ENCODE measurements at places on chromosomes 16 and 17.
A peak's percentile ranks its signal among the peaks of the same experiment; 100 is the strongest.

DNA sequence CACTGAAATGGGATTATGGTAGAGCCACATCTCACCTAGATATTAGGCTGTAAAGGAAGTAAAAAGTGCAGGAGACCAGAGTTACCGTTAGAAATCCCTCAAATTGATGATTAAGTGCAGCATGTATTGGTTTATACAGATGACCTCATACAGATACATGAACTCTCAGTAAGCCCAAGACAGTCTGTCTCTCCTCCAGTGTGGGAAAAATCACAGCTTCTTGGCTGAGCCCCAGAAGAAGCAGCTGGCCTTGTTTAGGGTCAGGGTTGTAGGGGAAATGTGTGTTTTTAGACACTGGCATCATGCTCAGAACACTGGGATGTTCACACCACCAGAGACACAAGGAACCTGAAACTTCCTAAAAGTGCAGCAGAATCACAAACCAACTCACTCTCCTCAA is 135.9 kb downstream of the KATNIP start:
- no peak for DNase-seq

DNA sequence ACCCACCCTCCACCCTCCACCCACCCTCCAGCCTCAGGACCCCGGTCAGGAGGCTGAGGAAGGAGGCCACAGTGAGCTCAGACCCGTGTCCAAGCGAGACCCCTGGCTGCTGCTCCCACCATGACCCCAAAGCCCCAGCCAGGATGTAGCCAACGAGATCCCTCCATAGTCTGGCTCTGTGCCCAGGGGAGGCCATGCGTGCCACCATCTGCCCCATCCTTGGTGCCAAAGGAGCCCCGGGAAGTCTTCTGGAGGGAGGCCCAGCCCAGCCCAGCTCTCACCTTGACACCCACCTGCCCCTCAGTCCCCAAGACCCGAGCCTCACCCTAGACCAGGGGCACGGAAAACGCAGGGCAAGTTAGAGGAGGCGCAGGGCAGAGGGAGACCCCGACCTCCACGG is 34.2 kb downstream of the PIEZO1 start:
- no peak for DNase-seq

- no peak for DNase-seq
Observed at GRCh38 chr17:30290696-30291542, 825 bp downstream of the BLMH start.

DNA sequence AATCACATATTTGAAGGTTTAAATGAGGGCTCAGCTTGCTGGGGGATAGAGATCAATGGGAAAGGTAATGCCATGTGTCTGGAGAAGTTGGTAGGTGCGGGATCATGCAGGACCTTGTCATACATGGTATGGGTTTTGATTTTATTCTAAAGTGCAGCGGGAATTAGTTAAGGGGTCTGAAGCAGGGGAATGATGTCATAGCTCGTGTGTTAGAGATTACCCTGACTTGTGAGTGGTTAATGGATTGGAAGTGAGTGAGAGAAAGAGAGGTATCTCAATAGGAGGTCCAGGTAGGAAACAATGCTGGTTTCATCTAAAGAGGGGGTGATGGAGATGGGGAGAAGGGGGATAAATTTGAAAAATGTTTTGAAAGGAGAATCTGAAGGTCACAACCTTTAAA is 280.0 kb downstream of the SHISA9 start:
- no peak for DNase-seq

DNA sequence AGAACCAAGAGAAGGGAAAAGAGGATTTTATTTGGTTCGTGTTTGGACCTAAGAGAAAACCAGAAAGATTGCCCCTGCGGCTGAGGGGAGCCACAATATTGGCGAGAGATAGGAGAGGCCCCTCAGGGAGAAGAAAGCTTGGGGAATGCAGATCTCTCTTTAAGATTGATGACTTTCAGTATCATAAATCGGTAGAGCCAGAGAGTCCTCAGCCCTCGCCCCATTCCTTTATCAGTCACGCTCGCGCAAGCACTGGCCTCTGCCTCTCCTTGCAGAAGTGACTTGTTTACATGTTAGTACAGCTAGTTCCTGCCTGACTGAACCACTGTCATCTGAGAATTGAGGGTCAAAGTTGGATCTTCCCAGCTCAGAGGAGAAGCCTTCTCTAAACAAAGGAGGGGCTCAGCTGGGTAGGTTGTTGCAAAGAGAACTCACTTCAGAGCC is 21.5 kb upstream of the KRT19 start:
- no peak for DNase-seq

- DNase-seq, result no peak
Observed at GRCh38 chr17:45170931-45171337, 9.3 kb downstream of the HEXIM2 start.

DNA sequence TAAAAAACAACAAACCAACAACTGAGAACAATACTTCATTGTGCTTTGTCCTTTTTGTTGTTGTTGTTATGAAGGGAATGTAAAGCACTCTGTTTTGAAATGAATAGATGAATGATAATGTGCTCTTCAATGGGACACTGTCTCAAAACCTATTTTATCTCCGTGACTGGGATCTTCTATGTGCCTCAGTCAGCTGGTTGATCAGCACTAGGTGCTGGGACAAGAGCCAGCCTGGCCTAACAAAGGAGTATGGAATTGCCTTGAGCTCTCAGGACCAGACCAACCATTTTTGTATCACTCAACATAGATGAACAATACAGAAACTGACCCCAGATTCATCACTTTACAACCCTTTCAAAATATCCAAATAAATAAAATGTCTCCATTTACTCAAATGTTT is 440.2 kb downstream of the KCNJ2 start:
- DNase-seq, result no peak

DNA sequence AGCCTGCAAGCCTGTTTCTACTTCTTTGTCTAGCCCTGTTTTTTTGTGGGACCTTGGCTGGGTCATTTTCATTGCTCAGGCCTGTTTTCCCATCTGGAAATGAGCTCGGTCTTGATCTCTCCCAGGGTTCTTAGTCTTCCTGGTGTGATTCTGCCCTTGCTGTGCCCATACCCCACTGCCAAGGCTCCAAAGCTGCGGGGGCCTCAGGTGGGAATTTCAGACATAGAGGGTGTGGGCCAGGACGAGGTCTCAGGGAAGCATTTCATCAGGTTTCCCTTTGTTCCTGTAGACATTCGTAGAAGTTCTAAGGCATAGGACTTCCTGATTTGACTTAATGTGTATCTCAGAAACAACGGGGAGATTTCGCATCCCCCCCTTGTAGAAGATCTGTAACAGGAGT is 5.8 kb downstream of the MPRIP start:
- DNase-seq, result no peak

DNA sequence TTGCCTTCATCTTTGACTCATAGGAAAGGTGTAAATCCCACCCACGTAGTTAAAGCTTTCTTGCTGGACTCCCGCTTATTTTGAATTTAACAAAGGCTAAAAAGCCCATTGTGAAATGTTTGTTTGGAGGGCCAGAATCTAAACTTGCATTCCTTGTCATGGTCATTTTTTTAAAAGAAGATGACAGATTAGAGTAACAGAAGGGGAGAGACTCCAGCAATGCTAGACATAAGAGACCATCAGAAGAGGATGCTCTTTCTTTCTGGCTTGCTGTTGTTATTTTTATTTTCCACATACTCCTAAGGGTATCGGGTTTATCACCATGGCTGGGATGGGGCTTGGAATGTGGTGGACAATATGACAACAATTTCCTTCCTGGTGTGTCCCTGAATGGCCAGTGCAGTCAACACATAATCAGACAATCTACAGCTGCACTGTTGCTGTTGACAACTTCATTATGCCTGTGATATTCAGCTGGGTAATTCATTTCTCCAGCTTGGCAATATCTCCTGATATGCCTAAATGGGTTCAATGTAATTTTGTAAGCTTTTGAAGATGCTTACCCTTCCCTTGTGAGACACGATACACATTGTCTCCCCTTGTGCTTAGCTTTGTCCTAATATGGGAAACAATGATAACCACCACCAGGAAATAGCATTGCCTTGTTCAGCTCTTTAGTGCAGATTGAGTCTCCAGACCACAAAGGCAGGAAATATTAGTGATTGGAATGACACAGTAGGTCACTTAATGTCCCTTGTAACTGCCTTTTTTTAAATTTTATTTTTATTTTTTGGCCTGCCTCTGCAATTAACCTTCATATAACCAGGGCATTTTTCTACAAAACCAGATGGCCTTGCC is 164.3 kb downstream of the ANKFN1 start:
- peak; percentile 12 for DNase-seq

DNA sequence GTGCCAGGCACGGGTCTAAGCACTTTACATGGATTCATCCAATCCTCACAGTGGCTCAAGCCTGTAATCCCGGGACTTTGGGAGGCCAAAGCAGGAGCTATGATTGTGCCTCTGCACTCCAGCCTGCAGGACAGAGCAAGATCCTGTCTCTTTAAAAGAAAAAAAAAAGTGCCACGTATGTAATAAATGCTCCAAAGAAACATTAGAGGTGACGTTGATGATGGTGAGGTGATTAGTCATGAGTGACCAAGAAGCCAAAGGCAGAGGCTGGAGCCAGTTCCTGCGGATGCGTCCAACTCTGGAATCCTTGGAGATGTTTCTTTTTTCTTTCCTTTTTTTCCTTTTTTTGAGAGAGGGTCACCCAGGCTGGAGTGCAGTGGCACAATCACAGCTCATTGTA is 59.4 kb upstream of the SIAH1 start:
- DNase-seq, result peak; percentile 66

DNA sequence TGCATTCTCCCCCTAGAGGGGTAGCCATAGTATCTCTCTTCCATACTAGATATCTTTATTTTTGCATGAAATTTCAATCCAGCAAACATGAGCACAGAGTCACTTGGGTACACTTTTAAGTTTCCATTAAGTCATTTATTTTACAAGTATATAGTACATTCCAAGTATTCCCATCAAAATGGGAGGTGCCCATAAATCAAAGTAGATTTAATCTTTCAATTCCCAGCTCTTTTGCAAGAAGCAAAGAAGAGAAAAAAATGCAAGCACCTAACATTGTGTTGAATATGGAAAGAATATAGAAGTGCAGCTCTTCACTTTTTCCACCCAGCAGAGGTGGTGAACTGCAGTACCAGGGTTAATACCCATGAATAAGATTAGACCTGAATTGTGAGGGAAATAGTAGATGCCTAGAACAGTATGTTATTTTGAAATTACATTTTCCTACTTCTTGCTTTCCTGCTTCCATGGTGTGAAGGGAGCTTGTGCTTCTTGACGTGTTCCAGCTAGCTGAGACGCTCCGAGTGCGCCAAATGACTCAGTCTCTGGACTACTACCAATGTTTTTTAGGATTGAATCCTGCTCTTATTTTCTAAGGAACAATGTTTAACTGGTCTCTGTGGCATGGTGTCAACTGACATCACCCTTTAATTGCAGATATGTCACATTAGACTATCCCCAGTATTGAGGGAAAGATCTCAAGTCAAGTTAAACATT is 151.1 kb upstream of the MAF start:
- no peak for DNase-seq

DNA sequence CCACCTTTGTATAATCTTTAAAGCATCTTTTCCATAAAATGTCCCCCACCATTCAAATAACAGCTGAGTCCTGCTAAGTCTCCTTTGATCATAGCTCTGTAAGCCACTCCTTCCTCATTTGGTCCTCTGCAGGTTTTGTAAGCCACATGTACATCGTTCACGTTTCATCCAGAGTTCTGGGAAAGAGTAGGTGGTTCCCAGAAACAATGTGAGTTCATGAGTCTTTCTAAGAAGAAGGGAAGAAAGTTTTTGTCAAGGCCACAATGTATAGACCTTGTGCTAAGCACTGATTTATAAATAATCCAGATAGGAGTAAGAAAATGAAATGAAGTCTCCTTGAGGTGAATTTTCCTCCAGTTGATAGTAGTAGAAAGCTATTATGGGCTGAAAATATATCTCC is 8.7 kb upstream of the ANKS4B start:
- DNase-seq, result no peak

DNA sequence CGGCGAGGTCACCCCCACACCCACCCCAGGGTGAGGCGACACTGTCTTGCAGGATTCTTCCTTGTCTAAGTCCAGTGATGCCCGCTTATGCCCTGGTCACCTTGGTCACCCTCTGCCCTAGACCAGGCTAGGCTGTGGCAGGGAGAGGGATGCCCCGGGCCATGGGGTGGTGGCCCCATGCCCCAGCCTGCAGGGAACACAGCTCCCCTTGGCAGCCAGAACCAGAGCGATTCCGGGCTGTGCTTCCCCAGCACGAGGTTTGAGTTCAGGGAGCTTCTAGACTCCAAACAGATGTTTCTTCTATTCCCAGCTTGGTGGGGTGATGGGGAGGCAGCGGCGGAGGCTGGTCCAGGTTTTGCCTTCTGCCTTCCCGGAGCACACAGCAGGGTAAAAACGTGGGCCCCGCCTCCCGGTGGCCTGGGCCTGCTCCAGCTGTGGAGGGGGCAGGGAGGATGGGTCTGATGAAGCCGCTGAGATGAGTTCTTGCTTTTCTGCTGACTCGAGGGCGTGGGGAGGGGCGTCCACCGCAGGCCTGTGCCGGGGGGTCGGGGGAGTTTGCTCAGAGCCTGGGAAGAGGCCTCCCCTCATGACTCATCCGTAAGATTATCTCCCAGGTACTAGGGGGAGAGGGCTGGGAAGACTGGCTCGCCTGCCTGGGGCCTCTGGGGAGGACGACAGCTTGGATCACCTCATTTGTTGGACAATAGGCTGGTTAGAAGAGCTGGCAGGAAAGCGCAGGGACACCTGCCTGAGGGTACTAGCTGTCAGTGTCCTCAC is 15.4 kb downstream of the SMTNL2 start:
- DNase-seq, result no peak

DNA sequence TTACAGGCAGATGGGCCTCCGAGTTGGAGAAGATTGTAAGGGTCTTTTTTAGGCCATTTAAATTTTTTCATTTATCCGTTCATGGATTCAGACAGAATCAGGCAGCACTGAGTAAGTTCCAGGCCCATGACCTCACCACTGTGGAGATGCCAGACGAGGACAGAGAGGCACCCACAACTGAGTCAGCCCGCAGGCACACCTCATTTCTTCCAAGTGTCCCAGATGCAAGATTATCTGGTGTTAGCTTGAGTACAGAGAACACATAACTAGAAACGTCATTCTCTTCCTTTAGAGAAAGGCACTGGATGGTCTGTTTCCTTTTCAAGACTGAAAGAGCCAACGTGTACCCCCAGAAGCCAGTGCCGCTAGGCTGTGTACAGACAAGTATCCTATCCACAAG is 16.9 kb downstream of the CLEC16A start:
- DNase-seq, result no peak

DNA sequence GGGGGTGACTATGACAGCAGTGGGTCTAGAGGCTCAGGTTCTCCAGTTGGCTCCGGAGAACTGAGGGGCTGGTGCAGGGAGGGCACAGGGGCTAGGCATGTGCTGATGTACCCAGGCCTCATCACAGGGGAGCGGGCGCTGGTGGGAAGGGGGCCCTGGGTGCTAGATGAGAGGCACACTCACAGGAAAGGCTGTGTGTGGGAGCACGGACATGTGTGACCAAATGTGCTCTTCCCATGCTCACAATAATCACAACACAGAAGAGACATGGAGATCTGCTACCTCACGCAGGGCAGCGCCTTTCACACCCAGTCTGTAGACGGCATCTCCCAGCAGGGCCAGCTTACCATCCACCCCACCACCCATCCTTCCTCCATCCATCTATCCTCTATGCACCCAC is 17.4 kb upstream of the RASD1 start:
- no peak for DNase-seq

- DNase-seq, result no peak
Observed at GRCh38 chr17:36675786-36676185, 74.4 kb downstream of the MRM1 start.

Measured in glomerular endothelial cell (primary cell).